ENCODE measurements at places on chromosomes 11 and 22.

- no peak for DNase-seq
These were observed 12.7 kb downstream of the PHF21B start for GRCh38 chr22:44997060-44997459.

DNA sequence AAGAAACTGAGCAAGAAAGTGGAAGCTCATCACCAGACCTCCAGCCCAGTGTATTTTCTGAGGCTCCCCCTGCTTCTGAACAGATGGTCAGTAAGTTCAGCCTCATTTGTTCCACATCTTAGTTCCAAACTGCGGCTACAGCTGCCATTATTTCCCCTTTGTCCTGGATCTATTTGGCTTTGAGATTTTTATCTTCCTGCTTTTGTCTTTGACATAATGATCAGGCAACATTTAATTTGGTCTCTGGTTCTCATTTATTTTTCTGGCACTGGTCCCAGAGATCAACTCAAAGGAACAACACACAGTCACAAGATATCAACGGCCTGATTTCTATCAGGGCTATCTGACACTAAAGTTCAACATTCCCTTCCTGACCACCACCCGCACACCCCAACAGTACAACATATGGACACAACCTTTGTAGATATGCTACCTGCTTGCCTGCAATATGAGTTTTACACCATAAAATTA is 137.5 kb downstream of the FAM76B start:
- no peak for DNase-seq

GRCh38 chr22:50216684-50217520 is 16.1 kb downstream of the SELENOO start:
- DNase-seq: no peak

- DNase-seq: no peak
These were observed 284.4 kb upstream of the MTNR1B start for GRCh38 chr11:92685049-92685448.

GRCh38 chr11:73521621-73522020 is 76.3 kb downstream of the FAM168A start:
- no peak for DNase-seq

GRCh38 chr11:12329169-12329568 is 48.2 kb upstream of the PARVA start:
- no peak for DNase-seq

- no peak for DNase-seq
These were observed 91.5 kb upstream of the SESN3 start for GRCh38 chr11:95322539-95322938.

GRCh38 chr11:130908770-130909625 is 7.3 kb downstream of the SNX19 start:
- no peak for DNase-seq

- DNase-seq: no peak
These were observed 1.2 kb downstream of the MSANTD2 start for GRCh38 chr11:124798991-124799347.

- no peak for DNase-seq
These were observed 86.8 kb downstream of the TEAD1 start for GRCh38 chr11:12761029-12761428.

DNA sequence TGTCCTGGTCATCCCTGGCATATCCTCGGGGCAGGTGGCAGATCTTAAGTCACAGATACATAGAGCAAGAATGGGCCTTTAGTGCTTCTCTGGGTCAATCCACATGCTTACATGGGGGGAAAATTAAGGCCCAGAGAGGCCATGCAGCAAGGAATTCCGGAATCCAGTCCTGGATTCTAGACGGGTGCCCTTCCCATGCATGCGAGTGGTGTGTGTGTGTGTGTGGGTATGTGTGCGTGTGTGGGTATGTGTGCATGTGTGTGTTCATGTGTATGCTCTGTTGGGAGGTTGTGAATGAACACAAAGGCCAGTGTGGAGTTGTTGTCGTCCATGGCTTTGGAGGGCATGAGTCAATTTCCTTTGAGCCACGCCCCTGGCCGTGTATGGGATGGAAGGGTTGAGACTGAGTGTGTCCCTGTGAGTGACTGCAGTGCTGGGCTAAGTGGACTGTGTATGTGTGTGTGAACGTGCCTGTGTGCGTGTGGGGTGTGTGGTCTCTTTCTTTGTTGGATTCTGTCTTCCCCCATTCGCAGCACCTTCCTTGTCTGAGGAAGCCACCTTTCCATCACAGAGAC is 33.4 kb upstream of the EIF3D start:
- DNase-seq: no peak

- no peak for DNase-seq
These were observed 713.5 kb upstream of the API5 start for GRCh38 chr11:42598341-42598740.

- DNase-seq: no peak
These were observed 39.3 kb downstream of the KREMEN1 start for GRCh38 chr22:29112121-29112520.

DNA sequence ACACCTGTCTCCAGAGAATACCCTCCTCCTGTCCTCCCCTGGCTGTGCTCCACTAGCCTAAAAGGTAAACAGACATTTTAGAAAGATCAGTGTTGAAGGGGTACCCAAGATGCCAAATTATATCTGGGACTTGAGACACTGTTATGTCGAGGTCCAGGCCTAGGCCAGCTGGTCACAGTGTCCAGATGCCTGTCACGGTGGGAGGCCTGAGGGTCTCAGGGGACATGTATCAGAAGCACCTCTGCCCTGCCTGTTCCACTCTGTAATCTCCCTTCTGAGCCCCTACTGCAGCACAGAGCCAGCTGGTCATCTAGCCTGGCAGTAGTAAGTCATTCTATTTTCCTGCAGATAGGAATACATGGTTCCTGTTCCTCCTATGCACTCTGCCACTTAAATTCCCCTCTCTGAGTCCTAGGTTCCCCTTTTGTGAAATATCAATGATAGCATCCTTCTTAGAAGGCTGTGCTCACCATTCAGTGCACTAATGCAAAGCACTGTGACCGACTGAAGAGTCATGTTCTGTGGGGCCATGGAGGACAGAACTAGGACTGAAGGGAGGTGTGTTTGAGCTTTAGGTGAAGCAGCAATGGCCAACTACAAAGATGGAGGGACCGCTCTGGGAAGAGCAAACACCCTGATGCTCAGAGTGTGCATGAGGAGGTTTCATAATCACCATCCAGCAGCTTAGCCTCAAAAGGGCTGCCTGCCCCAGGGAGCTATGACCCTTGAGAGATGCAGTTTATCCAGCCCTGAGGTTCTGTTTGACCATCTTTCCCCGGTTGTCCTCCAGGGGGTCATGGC is 44.8 kb upstream of the TUB start:
- DNase-seq: no peak

DNA sequence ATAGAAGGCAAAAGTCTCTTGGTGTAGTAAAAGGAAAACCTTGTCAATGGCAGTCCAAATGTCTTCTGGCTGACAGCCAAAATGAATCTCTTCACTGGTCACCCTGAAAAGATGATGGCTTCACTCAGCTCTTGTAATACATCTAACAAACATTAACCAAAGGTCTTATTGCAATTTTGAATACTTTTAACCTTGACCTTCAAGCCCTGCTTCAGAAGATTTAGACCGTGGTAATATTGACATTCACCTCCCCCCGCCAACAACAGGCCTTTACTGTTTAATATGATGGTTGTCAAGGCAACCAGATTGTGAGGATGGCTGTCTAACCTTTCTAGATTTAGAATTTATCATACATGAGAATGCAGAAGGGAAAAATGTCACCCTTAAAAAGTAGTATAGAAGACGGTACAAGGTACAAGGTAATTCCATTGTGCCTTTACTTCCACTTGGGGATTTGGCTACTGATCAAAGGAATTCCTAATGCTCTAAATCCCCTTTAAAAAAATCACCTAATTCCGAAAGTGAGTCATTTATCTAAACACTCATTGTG is 342.3 kb downstream of the LARGE1 start:
- no peak for DNase-seq

GRCh38 chr22:24433828-24434470 is 6.5 kb downstream of the ADORA2A start:
- DNase-seq: no peak

DNA sequence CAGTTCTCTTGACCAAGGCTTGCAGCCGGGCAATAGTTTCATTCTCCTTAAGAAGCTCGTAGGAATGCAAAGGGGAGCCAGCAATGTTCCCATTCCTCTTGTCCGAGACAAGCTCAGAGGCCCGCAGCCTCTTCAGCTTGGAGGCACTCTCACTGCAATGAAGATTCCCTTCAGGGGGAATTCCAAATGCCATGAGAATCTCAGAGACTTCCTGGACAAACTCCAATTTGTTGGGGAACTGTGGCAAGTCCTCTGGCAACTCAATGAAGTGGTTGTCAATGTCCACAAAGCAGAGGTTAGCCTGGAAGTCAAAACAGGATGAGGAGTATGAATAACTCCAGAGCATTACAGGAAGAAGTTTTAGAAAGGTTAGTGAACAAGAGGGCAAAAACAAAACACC is 84.4 kb downstream of the DENND5A start:
- DNase-seq: no peak

GRCh38 chr11:127193950-127194349 is 193.4 kb upstream of the KIRREL3 start:
- no peak for DNase-seq

- DNase-seq: no peak
These were observed 36.2 kb upstream of the POGLUT3 start for GRCh38 chr11:108534274-108534882.

DNA sequence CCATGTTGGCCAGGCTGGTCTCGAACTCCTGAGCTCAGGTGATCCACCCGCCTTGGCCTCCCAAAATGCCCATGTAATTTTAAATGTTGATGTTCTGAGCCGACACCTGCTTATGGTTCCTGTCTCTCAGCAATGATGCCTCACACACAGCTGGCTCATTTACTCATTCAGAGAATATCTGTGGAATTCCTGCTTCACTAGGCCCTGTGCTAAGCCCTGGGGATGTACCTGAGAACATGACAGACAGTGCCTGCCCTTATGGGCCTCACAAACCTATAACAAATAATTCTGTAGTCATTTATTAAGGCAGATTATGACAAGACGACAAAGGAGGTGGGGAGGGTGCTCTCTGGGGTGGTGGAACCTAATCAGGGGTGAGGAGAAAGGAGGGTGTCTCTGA is 93.7 kb downstream of the PRR5L start:
- no peak for DNase-seq

GRCh38 chr11:101509922-101510321 is 73.9 kb downstream of the TRPC6 start:
- DNase-seq: no peak

- DNase-seq: no peak
These were observed 40.2 kb upstream of the MTNR1B start for GRCh38 chr11:92929246-92929645.

DNA sequence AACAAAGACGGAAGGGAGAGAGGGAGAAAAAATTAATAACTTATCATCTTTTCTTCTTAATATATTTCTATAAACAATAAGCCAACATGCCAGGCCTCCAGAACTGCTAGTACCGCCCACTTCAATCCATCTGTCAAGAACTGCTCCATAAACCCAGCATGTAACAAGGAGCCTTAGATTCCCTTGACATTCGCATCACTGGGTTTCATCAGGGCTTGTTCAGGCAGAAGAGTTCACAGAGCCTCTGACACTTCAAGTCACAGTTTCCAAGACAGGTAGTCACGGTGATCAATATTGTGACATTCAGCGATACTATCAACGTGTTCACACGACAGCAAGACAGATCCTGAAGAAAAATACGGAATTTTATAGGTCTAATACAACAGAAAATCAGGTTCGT is 61.7 kb downstream of the LARGE2 start:
- no peak for DNase-seq

DNA sequence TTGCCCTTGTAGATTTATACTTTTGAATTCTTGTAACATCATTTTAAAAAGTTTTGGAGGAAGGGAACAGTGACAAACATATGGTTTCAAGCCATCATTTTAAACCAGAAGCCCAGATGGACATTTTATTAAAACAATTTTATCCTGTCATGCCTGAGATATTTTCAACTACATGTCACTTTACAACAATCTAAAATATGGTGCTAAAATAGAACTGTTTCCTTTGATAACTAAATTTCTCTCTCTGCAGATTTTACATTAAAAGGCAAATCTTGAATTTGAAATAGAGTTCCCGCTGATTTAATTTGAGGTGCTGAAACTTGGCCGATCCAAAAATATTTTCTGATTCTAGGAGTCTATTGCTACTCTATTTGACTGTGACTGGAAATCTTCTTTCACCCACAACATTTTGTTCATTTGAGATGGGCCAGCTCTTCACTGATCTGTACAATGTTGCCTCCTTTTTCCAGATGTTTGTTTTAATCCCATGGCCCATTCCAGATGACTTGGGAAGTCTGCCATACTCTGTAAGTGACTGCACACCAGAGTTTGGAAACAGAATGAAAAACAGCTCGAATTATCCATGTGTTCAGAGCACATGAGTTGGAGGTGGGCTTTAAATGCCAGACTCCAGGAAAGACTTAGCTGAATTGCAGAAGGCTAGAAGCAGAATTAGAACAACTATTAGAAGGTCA is 402.5 kb downstream of the TMEM135 start:
- DNase-seq: no peak

- DNase-seq: no peak
These were observed 45.4 kb upstream of the ISX start for GRCh38 chr22:35020517-35020916.

GRCh38 chr11:118216621-118217481 is 8.0 kb downstream of the JAML start:
- DNase-seq: no peak

- no peak for DNase-seq
These were observed 39.7 kb upstream of the TH start for GRCh38 chr11:2211113-2211971.
